ENCODE measurements at places on chromosomes 16 and 17. TPM values are rescaled to one million over a fixed set of nuclear protein-coding genes. Genes with fewer than 3 reads are reported as not detected.

- DNase-seq = no peak
Observed at GRCh38 chr16:51149721-51150164, 1.3 kb downstream of the SALL1 start.

GRCh38 chr16:5058476-5058875 lies 7.3 kb downstream of the C16orf89 start:
- peak; percentile 23 for DNase-seq

DNA sequence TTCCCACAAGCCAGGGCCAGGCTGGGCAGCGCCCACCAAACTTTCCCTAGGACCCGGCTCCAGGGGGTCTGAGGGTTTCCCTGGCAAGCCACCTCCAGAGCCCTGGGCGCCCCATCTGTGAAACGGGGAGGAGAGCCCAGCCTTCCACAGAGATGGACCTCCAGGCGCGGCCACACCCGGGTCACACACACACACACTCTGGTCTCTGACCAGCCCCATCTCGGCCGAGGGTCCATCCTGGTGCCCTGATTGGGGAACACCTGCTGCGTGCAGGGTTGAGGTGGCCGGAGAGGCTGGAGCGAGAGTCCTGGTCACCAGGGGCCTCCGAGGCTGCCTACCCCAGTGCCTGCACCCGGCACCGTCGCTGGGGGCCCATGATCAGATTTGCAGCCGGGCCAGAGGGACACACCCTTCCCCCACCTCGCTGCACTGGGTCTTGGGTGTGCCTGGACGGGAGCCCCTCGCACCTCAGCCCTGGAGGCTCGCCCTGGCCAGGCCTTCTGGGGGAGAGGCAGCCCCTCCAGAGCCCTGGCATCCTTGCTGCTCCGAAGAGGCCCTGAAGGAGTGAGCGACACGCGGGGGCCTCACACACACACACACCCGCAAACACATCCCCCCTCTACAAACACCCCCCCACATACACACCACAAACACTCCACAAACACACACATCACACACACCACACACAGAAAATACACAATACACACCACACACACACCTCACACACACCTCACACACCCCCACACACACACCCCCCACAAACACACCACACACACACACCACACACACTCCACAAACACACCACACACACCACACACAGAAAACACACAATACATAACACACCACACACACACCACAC lies 29.7 kb downstream of the SLC25A10 start:
- no peak for DNase-seq

DNA sequence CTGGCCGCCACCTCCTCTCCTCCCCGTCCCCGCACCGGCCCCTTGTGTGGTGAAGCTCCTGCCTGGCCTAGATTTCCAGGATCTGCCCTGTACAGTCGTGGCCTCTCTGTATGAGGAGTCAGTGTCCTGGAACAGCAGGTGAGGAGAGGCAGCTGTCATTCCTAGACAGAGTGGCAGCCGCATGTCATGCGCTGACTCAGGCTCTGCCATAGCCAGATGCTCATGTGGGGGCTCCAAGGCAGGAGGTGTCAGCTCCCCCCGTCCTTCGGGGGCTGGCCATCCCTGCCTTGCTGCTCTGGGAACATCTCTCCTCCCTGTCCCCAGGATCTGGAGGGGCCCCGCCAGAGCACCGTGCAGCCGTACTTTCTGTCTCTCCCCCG lies 60.4 kb downstream of the BAIAP2 start:
- peak; percentile 39 for DNase-seq

GRCh38 chr17:78032166-78032565 lies 73.7 kb downstream of the TNRC6C start:
- DNase-seq = no peak

- DNase-seq = peak; percentile 36
Observed at GRCh38 chr16:85112364-85112763, at the start of gene CIBAR2. Gene CIBAR2 (minus strand): TSS chr16:85112472. CDS start chr16:85112352, 120 bp downstream.

ZNF750 gene
- not detected for total RNA-seq

DNA sequence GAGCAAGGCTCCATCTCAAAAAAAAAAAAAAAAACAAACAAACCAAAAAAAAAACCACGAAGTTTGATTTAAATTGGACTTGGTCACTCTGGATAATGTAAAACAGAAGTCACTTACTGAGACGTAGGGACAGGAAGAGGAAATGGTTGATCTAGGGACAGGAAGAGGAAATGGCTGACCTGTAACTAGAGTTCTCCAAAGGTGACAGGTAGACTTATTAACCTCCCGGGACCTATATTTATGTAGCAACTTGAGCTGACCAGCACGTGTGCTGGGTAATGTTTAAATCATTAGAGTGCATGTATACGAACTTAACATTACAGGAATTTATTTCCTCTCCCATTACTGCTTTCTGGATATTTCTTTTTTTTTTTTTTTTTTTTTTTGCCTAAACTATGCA lies 81.5 kb upstream of the DHX40 start:
- DNase-seq = no peak

DNA sequence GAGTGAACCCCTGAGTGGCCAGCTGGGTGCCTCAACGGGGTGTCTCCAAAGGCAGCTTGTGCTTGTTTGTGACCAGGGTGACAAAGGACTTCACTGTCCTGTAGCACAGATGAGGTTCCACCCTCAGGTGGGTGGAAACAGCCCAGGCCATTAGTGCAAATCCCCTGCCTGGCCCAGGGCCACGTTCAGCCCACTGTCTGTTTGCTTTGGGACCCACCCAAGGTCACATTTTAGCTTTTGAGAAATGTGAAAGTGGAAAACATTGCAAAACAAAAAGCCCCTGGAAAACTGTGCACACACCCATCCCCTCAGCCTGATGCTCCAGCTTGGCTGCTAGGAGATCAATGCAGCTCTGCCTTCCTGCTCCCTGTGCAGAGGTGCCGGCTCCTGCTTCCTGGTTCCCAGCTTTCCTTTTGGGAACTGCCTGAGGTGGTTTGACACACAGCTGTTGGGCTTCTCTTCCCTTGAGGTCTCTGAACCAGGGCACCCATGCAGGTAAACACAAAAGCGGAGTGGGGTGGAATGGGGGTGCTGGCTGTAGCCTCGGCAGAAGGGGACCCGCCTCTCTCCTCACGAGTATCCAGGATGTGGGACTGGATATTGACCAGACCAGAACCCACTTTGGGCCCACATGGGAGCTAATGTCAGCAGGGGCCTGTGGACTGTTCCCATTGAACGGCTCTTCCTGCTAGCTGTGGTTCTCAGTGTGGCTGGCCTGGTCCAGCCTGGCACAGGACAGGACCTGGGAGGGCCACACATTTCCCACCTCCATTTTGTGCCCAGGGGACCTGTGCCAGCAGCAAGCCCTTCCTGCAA lies 7.9 kb upstream of the SPHK1 start:
- DNase-seq = no peak

TRPV3 gene
- total RNA-seq = 2.1 TPM

HEATR9 gene
- not detected for total RNA-seq

WNT9B gene
- total RNA-seq = not detected

SLC6A4 gene
- not detected for total RNA-seq

GRCh38 chr16:73025151-73025855 lies 22.6 kb downstream of the ZFHX3 start:
- no peak for DNase-seq

DNA sequence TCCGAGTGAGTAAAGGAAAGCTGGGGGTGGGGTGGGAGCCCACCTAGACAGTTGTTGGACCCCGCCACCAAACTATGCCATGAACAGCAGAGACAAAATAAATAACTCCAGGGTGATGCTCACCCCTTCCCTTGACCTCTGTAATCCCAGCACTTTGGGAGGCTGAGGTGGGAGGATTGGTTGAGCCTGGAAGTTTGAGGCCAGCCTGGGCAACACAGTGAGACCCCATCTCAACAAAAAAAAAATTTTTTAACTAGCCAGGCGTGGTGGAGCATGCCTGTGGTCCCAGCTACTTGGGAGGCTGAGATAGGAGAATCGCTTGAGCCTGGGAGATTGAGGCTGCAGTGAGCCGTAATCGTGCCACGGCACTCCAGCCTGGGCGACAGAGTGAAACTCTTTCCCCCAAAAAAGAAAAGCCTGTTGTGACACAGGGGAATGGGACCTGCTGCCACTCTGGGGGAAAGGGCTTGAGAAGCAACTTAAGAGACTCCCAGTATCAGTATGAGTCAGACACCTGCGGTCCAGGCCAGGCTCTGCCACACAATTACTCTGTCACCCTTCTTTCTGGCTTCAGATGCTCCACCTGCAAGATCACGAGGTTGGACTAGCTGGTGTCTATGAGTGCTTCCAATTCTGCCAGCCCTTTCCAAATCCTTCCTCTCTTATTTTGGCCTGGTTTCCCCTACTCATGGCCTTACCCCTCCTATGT lies 5.0 kb downstream of the SGCA start:
- no peak for DNase-seq

GRCh38 chr16:73233846-73234424 lies 186.0 kb upstream of the ZFHX3 start:
- no peak for DNase-seq

DNA sequence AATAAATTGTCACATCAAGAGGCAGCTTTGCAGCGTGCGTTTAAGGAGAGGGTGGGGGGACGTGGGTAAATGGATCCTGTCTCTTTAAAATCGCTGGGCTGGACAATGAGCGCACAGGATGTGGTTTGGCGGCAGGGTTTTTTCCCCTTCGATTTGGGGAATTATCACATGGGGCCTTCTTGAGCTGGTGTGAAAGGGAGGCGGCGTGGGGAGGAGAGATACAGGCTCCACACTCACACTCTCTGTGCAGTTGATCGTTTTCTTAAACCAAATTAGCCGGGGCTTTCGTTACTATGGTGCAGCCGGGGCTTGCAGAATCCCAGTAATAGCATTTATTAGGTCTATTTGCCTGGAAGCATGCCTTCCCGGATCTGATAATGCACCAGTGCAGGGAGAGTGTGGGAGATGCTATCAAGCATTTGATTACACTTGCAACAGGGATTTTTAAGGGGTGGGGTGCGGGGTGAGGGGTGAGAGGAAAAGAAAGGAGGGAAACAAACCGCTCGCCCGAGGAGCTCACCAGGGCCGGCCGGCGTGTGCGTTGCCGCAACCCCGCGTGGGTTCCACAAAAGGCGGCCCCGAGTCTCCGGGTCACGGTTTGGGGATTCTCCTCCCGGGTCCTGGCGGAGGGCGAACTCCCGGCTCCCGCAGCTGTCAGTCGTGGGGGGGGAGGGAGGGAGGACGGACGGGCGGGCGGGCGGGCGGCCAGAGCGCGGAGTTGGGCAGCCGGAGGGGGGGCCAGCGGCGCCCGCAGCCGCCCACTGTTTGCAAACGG lies 58.8 kb upstream of the GSE1 start:
- no peak for DNase-seq

MEIOB gene
- not detected for total RNA-seq

HOXB3 gene
- total RNA-seq = 21.9 TPM

SDR42E2 gene
- not detected for total RNA-seq

C16orf74 gene
- total RNA-seq = 1.2 TPM

GRCh38 chr17:48597778-48598631 lies 4.4 kb upstream of the HOXB5 start:
- DNase-seq = no peak

DNA sequence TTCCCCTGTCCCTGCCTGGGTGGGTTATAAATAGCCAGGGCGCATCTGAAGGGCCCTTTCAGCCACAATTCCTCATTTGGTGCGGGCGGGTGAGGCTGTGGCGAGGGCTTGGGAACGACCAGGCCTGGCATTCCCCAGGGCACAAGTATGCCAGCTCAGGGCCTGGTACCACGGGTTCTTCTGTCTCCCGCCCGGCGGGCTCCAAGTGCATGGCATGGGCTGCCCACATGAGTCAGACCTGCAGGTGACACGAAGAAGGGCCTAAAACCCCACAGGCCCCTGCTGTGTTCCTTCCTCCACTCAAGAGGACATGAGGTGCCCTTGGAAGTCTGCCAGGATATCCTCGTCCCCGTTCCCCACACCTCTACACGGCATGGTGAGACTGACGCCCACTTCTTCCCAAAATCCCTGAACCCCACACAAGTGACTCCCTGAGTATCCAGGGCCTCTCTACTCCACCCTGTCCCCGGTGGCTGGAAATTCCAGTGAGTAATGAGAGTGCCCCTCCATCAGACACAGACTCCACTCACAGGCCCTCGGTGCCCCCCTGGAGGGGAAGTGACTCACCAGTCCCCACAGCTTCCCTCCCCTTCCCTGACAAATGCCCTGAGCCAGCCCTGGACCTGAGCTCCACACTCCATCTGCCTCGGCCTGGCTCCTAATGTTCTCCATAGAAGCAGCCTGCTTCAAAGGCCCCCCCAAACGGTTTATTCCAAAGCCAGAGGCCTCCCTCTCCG lies 68.8 kb downstream of the ABR start:
- no peak for DNase-seq

DNA sequence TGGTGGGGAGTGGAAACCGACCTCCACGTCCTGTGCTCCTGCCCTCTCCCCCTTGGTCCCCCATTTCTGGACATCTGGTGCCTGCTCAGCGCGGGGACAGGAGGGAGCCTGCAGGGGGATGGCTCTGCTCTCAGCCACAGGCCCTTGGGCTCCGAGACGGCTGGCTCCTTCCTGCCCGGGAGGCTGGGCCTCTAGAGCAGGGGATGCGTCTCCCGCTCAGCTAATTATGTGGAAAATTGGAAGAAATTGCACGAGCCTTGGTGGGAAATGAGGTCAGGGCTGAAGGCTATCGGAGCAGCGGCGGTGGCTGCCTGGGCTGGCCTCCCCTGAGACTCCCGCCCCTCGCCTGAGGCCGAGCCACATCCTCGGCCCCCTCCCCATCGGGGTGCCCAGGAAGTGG lies 154.6 kb upstream of the CIBAR2 start:
- DNase-seq = no peak

DNA sequence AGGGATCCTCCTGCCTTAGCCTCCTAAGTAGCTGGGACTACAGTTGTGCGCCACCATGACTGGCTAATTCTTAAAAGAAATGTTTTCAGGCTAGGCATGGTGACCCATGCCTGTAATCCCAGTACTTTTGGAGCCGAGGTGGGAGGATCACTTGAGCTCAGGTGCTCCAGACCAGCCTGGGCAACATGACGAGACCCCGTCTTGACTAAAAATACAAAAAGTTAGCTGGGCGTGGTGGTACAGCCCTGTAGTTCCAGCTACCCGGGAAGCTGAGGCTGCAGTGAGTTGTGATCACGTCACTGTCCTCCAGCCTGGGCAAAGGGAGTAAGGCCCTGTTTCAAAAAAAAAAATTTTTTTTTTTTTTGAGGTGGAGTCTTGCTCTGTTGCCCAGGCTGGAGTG lies 173.1 kb downstream of the SEC14L1 start:
- no peak for DNase-seq

DNA sequence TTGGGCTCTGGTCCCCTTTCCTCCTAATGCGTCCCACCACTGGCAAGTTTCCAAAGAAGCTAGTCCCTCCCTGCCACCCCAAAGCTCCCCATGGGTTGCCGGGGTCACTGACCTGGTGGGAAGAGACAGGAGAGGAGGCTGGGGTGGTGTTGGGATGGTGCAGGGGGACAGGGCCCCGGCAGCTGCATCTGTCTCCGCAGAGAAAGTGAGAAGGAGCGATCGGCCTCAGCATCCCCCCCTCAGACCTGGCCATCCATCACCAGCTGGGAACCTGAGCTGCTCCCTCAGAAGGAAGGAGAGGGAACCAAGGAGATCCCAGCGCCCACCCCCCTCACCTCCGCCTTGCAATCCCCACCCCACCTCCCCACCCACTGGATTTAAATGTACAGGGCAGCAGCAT lies 3.3 kb downstream of the ETV4 start:
- DNase-seq = no peak

GSE1 gene
- 26.7 TPM for total RNA-seq

GRCh38 chr16:2598133-2598641 lies 60.4 kb downstream of the PDPK1 start:
- no peak for DNase-seq

PPP1R27 gene
- not detected for total RNA-seq

Data from neural crest cell (in vitro differentiated cells).